ENCODE measurements at places on chromosomes 6 and 20.

DNA sequence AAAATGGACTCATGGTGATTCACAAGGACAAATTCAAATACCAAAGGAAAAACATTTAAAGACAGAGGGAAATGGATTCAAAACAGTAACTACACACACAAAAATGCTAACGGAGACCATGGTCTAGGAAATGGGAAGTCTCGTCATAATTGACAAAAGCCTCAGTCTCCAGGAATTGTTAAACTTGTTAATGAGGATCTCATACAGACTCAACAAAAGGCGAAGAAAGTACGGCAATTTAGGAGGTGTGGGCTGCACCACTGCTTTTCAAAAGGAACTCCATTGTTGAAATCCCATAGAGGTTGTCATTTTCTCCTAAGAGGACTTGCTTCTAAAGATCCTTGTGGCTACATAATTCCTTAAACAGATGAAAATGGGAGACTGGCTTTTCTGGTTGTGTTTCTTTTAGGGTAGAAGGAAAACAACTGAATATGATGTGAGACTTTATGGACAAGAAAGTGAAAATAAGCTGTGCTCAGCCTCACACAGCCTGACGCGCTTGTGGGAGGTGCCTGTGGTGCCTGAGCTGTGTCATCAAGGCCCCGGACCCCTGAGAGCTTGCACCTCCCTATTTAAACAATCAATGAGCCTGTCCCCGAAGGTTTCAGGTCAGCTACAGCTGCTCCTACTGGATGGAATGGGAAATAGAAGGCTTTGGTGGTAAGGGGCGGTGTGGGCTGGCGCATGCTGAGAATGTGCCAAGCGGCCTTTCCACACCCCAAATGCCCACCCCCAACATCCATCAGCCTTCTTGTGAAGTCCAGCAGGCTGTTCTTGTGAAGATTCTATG is 2.5 kb upstream of the CLDN20 start:
- no peak for DNase-seq

DNA sequence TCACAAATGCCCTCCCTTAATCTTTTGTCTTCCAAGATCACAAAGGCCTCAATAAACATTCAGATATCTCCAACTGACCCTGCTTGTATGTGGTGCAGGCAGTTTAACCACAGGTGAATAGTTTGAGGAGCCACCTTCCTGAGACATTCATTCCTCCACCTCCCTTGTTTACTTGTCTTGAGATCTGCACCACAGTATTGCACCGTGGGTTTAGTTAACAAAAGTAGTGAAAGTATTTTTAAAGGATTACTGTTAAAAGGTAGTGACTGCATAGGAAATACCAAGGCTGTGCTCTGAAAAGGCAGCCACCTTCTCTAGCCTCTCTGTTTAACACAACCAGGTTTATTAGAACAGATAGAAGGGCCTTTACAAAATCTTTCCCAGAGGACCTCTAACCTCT is 46.5 kb downstream of the SESN1 start:
- no peak for DNase-seq

DNA sequence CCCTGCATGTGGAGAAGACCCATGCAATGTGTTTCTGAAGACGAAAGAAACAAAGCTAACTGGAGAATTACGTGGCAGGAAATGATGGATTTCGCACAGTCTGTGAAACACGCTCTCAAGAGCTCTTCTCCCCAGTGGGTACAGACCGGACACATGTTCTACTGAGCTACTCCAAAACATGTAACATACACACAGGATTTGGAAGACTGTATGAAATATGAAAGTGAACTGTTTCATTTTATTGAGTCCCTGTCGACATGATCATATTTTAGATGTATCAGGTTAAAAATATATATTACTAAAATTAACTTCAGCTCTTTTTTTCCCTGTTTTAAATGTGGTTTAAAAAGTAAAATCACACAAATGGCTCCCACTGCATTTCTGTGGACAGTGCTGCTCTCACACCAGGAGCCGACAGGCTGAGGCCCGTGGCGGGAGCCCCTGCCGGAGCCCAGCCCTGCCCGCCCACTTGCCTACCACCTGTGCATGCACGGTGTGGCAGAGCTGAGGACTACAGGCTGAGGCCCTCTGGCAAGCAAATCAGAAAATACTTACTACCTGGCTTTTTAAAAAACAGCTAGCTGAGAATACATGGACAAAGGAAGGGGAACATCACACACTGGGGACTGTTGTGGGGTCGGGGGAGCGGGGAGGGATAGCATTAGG is 58.9 kb upstream of the NXT1 start:
- DNase-seq = no peak

- peak; percentile 61 for DNase-seq
Observed at GRCh38 chr6:89298680-89299465, 16.2 kb downstream of the GABRR2 start.

- DNase-seq = no peak
Observed at GRCh38 chr20:4071178-4071693, 55.9 kb upstream of the RNF24 start.

DNA sequence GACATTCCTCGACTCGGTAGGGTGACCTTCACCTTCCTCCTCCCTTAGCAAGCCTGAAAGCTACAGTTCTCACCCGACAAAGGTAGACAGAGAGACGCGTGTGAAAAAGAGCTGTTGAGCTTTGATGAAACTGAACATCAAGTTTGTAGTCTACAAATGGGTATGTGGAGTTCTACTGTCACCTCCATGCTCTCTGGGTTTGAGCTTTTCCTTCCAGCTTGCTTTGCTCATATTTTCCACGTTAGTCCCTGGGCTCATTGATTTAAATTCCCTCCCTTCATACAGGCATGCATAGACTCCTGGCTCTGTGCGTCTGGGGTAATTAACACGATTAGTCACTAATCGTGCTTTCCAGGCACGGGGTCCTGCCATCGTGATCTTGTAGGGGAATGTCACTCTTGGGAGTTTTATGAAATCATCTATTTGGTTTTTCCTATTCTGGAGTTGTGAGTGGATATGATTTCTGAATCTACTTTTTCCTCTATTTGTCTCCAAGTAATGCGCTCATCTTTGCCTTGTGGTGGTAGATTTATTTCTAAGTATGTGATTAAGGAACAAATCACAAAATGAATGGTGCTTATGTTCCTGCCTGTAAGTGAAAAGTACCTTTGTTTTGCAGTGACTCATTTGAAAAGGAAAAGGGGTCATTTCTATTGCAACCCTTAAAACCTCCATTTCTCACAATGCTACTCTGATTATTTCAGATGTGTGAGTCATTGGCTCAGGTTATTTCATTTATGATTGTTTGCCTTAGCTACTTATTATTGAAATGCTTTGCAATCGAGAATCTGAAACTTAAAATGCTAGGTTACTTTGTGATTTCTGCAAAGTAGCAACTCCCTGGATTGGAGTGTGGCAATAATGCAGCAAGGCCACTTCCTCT is 154.6 kb downstream of the ZDHHC14 start:
- DNase-seq = peak; percentile 53

GRCh38 chr6:158061709-158062461 is 80.2 kb downstream of the SYNJ2 start:
- DNase-seq = no peak

DNA sequence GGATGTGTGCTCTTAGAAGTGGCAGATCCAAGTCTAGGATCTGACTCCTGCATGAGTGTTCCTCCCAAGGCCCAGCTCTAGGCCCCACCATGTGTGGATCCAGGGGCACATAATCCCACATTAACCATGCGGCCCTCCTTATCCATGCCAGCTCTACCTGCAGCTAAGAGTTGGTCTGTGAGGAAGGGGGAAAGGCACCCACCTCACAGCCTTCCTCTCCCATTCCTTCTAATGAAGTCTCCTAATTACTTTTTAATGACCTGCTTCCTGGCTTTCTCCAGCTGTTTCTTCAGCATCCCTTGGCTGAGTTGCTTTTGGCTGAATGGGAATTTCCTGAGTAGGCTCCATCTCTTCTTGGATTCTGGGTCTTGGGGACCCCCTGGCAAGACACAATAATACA is 52.2 kb downstream of the NPEPL1 start:
- DNase-seq = no peak

Data from Caki2 (cell line).